ENCODE measurements at places on chromosomes 6 and 20.

DNA sequence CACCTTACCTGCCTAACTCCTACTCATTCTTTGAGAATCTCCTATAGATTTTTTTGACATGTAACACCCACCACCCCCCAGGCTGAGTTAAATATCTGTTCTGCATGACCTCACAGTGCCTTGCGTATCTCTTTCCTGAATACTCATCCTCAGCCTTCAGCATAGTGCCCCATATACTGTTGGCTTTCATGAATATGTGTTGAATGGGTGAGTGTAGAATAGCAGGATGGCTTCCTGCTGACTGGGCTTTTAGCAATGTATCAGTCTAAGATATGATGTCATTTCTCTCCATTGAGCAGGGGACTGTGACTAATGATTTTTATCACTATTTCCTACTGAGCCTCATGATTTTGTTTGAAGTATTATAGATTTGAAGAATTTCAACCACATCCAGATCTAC, 361.6 kb upstream of the MARCKS start:
- peak; percentile 16 for DNase-seq

GRCh38 chr6:80449726-80450125, 343.3 kb downstream of the BCKDHB start:
- no peak for DNase-seq

GRCh38 chr6:159462431-159462830, 230.6 kb downstream of the SOD2 start:
- no peak for DNase-seq

- no peak for DNase-seq
Measured at GRCh38 chr20:4267242-4267641, 251.9 kb upstream of the RNF24 start.

DNA sequence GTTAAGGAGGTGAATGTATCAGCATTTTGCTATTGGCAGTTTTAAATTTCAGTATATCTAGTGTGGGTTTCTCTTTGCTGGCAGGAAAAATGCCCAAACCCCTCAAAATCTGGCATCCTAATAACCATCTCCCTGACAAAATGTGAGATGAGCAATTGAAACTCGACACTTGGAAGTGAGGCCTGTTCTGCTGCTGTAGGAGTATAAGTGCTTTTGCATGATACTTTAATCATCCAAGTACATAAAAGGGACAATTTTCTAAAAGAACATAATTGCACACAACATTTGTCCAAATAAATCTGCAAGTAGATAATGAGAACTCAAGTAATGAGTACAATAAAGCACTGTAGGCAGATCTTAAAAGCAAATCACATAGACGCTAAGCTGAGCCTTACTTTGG, 36.5 kb downstream of the LAMP5 start:
- no peak for DNase-seq

GRCh38 chr6:21082091-21082490, 511.5 kb upstream of the SOX4 start:
- DNase-seq = no peak

GRCh38 chr20:5354901-5355300, 38.1 kb upstream of the PROKR2 start:
- no peak for DNase-seq

GRCh38 chr20:8424010-8424409, 291.9 kb downstream of the PLCB1 start:
- peak; percentile 44 for DNase-seq

GRCh38 chr20:25046181-25046641, 11.7 kb downstream of the ACSS1 start:
- no peak for DNase-seq

DNA sequence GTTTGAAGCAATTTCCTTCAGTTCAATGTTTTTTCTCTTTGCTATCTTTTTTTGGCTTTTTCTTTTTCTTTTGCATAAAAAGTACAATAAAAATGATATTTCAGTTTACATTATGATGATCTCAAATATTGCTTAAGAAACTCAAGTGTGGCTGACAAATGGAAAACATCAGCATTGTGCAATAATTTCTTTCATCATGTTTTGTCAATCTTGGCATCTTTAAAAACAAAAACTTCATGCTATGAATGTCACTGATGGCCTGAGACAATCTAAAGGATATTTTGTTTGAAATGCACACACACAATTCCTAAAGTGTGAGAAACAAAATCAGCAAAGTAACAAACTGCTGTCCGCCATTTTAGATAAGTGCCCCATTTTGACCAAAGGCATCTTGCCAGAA, 13.9 kb upstream of the MTCL3 start:
- no peak for DNase-seq

- DNase-seq = no peak
Measured at GRCh38 chr20:17838921-17839320, 129.7 kb downstream of the SNX5 start.

- no peak for DNase-seq
Measured at GRCh38 chr6:1884313-1884712, 274.6 kb downstream of the FOXC1 start.

DNA sequence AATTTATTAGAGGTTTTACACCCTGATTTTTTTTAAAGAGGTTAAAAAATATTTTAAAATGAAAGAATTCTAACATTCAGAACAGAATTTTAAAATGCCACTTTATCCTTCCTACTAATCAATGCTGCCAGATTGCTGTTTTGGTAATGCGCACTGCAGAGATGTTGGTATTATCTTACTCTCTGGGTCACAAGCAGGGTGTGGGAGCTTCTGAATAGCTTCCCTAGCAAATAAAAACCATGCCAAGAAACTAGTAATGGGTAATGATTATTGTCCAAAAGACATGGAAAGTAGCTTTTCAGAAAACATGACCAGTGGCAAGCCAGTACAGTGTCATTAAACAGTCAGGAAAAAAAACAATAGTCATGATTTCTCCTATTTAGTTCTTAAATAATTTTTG, 205.4 kb downstream of the TPBG start:
- no peak for DNase-seq

GRCh38 chr6:4777394-4777935, 1.3 kb downstream of the CDYL start:
- no peak for DNase-seq

DNA sequence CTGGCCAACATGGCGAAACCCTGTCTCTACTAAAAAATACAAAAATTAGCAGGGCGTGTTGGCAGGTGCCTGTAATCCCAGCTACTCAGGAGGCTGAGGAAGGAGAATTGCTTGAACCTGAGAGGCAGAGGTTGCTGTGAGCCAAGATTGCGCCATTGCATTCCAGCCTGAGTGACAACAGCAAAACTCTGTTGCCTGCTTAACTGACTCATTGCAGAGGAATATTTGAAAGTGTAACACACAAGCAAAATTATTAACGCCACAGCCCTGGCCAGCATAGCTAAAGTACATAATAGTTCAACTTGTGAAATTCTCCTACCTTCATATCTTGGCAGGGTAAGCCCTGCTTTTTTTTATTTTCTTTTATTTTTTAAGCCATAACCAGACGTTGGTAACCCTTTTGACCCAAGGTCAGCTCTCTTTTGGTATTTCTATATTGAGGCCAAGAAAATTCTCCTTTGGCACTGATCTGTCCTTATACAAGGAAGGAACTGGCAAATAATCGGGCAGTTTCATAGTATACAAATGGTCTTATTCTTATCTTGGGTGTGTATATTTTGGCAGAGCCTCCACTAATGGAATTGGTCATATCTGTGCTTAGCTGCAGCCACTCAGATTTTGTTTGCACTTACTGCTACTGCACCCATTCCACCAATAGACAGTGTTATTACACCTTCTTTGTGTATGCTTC, 4.0 kb upstream of the ADGRF5 start:
- DNase-seq = no peak

- DNase-seq = no peak
Measured at GRCh38 chr20:20530428-20531151, 162.7 kb downstream of the INSM1 start.

- DNase-seq = no peak
Measured at GRCh38 chr20:37349517-37350491, 3.9 kb downstream of the SRC start.

- DNase-seq = no peak
Measured at GRCh38 chr20:540391-541201, 3.0 kb downstream of the CSNK2A1 start.

GRCh38 chr6:11815231-11815630, 36.6 kb upstream of the ADTRP start:
- DNase-seq = no peak

- no peak for DNase-seq
Measured at GRCh38 chr6:105621564-105622175, 218.8 kb upstream of the PREP start.

DNA sequence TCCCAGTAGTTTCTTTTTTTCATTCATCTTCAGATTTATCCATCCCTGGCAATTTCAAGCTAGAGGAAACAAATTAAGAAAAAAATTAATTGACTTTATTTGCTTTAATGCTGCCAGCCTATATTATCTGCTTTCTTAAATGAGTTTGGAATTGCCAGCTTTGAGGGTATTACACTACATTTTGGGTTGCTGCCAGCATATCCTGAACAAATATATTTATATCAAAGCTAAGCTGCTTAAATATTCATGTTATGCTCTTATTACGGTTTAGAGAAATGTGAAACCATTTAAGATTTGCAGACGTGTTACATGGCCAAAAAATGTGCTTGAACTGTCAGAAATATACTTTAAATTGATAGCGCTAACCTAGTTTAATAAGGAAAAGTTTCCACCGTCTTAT, 59.7 kb downstream of the GRIK2 start:
- no peak for DNase-seq

- no peak for DNase-seq
Measured at GRCh38 chr20:1741309-1742048, 83.9 kb upstream of the SIRPG start.

- no peak for DNase-seq
Measured at GRCh38 chr20:47727909-47728361, 57.3 kb downstream of the SULF2 start.

GRCh38 chr6:131172222-131172621, 37.0 kb downstream of the AKAP7 start:
- DNase-seq = no peak

GRCh38 chr6:95935736-95936135, 80.0 kb upstream of the FUT9 start:
- no peak for DNase-seq

DNA sequence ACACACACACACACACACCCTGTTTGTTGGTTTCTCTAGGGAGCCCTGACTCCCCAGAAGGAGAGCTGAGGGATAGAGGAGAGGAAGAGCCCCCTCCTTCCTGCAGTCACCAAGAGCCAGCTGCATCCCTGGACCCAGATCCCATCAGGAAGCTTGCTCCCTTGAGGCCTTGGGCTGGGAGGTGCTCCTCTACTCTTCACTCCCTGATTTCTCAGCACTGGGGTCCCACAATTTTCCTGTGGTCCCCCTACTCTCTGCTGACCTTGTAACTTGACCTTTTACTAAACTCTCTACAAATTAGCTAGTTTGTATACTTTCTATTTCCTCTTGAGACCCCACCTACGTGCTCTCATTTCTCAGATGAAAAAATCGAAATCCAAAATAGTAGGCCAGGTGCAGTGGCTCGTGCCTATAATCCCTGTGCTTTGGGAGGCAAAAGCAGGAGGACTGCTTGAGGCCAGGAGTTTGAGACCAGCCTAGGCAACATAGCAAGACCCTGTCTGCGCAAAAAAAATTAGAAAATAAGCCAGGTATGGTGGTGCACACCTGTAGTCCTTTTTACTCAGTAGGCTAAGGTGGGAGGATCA, 5.0 kb upstream of the OCSTAMP start:
- DNase-seq = no peak

- DNase-seq = no peak
Measured at GRCh38 chr6:148311966-148312669, 30.5 kb upstream of the SASH1 start.
